ENCODE measurements at places on chromosomes 7 and 10.

- no peak for DNase-seq
Measured at GRCh38 chr10:79318369-79318768, 28.9 kb upstream of the PPIF start.

GRCh38 chr10:86583983-86584382 lies 62.4 kb upstream of the WAPL start:
- no peak for DNase-seq

DNA sequence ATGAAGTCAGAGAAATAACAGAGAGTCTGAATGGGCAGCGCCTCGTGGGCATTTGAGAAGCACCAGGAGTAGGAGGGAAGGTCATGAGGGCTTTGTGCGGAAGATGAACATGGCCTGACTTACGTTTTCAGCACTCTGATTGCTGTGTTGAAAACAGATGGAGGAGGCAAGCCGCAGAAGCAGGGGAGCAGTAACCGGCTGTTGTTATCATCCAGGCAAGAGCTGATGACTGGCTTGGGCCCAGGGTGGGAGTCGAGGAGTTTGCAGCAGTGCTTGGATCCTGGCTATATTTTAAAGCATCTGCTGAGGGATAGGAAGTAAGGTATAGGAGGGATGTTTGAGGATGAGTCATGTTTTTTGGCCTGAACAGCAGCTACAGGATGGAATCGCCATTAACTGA lies 12.7 kb upstream of the PDLIM1 start:
- no peak for DNase-seq

DNA sequence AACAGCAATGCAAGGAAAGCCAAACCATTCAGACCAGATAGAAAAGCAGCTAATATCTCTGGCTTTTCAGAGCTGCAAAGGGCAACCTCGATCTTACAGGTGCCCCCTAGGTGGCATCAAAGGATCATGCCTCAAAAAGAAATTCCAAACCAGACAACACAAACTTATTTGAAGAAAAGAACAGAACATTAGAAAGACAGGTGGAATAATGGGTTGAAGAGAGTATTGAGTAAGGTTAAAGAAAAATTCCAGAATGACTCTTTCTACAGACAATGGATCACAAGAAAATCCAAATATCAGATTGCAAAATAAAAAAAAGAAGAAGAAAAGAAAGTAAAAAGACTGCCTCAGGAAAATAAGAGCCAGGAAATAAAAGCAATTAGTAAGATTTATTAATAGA lies 213.7 kb downstream of the ELMO1 start:
- DNase-seq: peak; percentile 18

DNA sequence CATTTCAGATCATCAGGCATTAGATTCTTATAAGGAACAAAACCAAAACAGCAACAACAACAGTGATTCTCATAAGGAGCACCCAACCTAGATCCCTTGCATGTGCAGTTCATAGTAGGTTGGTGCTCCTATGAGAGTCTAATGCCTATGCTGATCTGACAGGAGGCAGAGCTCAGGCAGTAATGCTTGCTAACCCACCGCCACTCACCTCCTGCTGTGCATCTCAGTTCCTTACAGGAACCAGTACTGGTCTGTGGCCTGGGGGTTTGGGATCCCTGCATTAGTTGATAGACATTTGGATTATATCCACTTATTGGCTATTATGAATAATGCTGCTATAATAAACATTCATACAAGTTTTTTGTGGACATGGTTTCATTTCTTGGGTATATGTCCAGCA lies 14.0 kb downstream of the MKLN1 start:
- no peak for DNase-seq

GRCh38 chr7:20998309-20998708 lies 211.6 kb upstream of the SP8 start:
- no peak for DNase-seq

GRCh38 chr7:131722371-131722770 lies 165.9 kb upstream of the PODXL start:
- no peak for DNase-seq

GRCh38 chr7:72429316-72429715 lies 17.2 kb upstream of the CALN1 start:
- no peak for DNase-seq

GRCh38 chr10:14162629-14163344 lies 167.9 kb downstream of the FRMD4A start:
- no peak for DNase-seq

DNA sequence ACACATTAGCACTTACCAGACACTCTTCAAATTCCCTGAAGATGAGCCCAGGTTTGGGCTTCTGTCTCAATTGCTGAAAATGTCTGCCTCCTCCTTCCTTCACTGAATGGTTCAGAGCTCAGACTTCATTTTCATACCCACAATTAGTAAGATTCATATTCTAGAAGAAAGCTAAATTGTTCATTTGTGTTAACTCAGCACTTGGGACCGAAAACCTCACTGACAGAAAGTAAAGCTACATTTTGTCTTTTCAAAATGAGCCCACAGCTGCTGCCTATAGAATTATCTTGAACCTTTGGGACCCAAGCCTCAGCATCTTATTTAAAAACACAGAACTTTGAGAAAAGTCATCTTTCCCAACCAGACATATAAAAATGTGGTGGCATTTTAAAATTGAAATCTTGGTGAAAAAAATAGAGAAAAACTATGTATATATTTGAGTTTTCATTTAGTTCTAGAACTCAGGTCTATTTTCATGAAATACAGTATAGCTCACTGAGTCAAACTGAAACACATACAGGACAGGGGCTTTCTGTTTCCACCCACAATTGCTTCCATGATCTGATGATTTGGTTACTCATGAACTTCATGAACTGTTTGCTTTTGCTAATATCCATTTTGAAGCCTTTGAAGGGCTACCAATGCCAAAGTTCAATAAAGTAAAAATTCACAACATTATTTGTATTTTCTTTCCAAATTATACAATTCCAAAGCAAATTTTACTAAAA lies 119.1 kb upstream of the PFKP start:
- DNase-seq: no peak

DNA sequence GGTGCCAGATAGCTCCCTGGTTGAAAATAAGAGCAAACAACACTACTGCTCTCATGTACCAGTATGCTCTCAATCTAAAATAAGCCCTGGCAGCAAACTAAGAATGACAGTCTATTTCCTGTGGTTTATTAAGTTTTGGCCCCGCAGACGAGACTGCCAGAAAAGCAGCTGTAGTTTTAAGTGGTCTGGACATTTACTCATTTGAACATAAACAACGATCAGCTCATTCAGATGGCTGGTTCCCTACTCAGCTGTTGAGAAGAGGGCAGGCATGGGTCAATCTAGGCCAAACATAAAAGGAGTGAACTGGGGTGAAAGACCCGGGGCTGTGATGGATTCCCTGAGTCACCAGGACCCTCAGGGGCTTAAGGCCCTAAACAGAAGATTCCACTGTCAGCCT lies 4.5 kb downstream of the TRIL start:
- DNase-seq: peak; percentile 43

DNA sequence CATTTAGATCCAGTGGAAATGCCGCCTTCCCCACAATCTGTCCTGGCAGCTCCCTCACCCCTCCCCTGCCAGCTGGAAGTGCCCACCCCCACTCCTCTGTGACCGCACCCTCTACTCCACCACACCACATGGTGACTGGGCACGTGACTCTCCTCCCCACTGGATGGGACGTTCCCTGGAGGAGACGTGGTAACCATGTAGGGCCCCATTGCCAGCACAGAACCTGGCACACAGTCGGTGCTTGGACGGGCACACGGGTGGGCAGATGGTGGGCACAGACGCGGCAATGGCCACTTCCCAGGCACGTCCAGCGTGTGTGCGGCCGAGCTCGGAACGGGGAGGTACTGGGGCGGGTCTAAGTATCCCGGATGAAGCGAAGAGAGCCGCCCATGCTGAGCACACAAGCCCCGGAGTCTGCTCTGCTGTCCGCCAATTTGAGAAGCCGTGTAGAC lies 245.6 kb downstream of the MAD1L1 start:
- DNase-seq: no peak

- peak; percentile 86 for DNase-seq
Measured at GRCh38 chr10:3935141-3935540, 150.1 kb upstream of the KLF6 start.

DNA sequence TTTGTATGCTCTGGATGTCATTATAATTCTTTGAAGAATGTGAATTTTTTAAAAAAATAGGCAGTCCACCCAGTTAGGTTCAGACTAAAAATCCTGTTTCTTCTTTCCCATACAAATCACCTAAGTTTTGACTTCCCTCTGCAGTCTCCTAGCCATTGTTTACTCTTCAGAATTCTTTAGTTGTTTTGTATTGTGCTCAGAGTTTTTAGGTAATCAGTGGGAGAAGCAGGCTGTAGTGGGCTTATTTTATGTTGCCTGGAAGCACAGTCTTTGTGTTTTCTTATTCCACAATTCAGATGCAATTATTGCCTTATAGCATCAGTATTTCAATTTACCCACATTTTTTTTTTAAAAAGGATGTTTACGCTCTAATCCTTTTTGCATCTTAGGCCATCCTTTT lies 94.9 kb downstream of the AKAP9 start:
- DNase-seq: no peak

- DNase-seq: no peak
Measured at GRCh38 chr7:139036901-139037300, 1.1 kb upstream of the ZC3HAV1L start.

GRCh38 chr10:116237260-116237659 lies 35.7 kb downstream of the GFRA1 start:
- peak; percentile 55 for DNase-seq

GRCh38 chr10:79347894-79348639 lies 798 bp downstream of the PPIF start:
- peak; percentile 85 for DNase-seq

DNA sequence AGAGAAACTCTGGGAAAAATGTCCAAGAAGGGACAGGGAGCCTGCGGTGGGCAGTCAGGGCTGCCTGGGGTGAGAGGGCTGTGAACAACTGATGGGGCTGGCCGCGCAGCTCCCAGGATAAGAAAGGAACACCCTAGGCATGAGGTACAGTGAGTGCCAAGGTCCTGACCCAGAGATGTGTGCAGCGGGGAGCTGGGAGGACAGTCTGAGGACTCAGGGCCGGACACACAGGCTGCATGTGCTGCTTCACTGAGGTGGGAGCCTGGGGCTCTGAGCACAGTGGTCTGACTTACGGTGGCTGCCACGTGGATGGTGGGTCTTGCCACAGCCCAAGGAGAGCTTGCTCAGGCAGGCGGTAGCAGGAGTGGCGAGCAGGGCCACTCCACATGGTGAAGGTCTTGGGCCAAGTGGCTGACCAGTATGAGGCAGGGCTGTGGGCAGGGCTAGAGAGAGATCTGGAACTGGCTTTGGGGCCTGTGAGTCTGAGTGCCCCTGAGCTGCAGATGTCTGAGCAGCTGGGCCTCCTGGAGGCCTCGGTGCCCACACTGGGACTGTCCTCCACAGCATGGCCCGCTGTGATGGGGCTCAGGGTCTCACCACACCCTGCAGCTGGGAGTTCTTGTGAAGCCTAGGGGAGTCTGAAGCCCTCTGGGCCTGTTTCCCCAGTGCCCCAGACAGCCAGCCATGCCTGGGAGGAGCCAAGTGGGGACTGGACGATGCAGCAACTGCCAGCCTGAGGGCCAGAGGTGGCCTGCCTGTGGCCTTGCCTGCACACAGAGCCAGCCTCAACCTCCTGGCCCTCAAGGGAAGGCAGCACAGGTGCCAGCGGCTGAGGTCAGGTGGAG lies 60.3 kb downstream of the RASGEF1A start:
- no peak for DNase-seq

- DNase-seq: peak; percentile 77
Measured at GRCh38 chr10:114902151-114902550, 35.8 kb upstream of the TRUB1 start.

GRCh38 chr10:128095753-128096469 lies 30.3 kb downstream of the MKI67 start:
- no peak for DNase-seq

GRCh38 chr7:47617131-47617530 lies 35.2 kb upstream of the TNS3 start:
- DNase-seq: no peak

DNA sequence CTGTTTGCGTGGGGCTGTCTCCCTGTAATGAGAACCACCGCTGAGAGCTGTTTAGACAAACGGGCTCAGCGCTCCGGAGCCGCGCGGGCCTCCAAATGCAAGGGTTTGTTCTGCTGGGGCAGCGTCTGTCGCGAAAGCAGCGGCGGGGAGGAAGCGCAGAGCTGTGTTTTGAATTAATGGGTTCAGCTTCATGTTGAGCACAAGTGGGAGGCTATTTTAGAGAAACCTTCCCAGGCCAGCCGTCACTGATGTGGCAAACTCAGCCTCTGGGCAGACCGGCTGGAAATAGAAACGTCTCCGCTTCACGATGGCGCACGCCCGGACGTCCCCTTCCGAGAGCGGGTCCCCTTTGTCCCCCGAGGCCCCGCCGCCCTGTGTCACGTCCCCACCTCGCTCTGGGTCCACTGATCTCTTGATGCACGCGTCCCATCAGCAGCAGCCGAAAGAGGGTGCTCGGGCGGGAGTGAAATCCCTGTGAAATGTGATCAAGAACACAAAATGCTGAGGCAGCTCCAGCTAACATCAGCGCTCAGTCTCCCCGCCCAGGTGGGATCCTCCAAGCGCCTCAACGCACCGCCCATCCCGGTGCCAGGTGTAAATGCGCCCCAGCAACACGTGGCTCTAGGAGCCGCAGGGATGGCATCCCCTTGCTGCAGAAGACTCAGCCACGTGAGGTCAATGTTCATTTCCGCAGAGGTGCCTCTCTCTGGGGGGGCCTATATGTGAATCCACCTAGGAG lies 44.9 kb downstream of the BAMBI start:
- peak; percentile 39 for DNase-seq

- DNase-seq: no peak
Measured at GRCh38 chr10:95353123-95353522, 62.3 kb upstream of the PDLIM1 start.

GRCh38 chr10:129758207-129759021 lies 205.7 kb downstream of the EBF3 start:
- DNase-seq: no peak

DNA sequence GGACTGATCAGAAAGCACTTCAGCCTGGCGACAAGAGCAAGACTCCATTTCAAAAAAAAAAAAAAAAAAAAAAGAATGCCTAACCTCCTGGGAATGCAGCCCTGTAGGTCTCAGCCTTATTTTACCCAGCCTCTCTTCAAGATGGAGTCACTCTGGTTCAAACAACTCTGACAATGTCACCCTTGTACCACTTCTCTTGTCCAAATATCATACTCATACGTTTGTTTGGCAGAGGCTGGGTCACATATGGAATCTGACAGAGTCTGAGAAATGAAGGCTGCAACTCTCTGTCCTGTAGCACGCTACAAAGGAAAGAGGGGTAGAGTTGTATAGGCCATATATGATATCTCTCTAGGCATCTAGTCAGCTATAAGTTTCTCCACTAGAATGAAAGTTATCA lies 58.6 kb upstream of the GSAP start:
- DNase-seq: no peak

- no peak for DNase-seq
Measured at GRCh38 chr10:99859585-99859984, 77.1 kb downstream of the ABCC2 start.

GRCh38 chr7:4861227-4861626 lies 603 bp downstream of the PAPOLB start:
- no peak for DNase-seq

- DNase-seq: no peak
Measured at GRCh38 chr10:32232378-32232777, 114.6 kb downstream of the EPC1 start.

DNA sequence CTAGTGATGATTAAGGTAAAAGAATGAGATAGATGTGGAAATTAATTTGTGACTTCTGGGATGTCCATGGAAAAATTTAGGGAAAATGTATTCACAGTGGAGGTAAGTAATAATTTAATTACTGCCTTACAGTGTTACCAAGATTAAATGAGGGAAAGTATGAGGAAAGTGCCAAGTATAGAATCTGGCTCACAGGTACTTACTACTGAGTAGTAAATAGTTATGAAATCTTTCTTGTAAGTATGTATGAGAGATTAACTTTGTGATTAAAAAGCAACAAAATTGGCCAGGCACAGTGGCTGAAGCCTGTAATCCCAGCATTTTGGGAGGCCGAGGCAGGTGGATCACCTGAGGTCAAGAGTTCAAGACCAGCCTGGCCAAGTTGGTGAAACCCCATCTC lies 42.1 kb downstream of the RSBN1L start:
- DNase-seq: no peak
